ENCODE measurements at places on chromosomes 16 and 17.

- DNase-seq: no peak
These were observed 7.7 kb downstream of the SALL1 start for GRCh38 chr16:51143196-51143977.

GRCh38 chr16:77873066-77873465 lies 84.7 kb downstream of the VAT1L start:
- DNase-seq: no peak

DNA sequence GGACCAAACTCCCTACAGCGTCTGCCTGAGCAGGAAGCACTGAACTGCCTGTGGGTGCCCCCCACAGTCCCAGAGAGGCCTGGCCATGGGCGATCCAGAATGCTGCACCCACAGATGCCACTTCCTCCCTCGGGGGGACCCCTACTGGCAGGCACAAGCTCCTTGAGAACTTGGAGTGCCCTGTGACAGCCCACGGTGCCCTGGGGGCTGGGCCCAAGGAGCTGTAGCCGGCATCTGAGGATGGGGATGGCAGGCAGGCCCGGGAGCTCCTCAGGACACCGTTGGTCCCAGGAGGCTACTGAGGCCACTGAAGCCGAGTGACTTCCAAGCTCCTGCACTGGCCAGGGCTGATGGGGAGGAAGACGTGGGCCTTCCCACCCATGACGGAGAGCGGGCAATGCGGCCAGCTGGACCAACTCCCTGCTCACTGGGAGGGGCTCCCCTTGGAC lies 15.1 kb upstream of the RASD1 start:
- no peak for DNase-seq

DNA sequence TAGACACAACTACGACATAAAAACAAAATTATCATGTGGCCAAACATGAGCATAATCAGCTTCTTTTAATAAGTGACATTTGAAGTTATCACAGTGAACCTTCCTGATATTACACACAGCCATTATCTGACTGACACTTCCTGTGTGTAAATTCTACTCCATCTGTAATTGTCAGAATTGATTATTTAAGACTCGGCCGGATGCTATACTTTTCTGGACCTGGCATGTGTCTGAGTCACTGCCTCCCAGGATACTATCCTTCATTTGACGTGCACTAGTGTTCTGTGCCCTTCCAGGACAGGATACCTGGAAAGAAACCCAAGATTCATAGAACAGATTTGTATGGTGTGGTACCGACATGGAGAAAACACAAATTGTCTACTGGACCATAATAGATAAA lies 242.0 kb downstream of the HS3ST3A1 start:
- DNase-seq: no peak

- no peak for DNase-seq
These were observed 979 bp downstream of the ABHD15 start for GRCh38 chr17:29565643-29566472.

DNA sequence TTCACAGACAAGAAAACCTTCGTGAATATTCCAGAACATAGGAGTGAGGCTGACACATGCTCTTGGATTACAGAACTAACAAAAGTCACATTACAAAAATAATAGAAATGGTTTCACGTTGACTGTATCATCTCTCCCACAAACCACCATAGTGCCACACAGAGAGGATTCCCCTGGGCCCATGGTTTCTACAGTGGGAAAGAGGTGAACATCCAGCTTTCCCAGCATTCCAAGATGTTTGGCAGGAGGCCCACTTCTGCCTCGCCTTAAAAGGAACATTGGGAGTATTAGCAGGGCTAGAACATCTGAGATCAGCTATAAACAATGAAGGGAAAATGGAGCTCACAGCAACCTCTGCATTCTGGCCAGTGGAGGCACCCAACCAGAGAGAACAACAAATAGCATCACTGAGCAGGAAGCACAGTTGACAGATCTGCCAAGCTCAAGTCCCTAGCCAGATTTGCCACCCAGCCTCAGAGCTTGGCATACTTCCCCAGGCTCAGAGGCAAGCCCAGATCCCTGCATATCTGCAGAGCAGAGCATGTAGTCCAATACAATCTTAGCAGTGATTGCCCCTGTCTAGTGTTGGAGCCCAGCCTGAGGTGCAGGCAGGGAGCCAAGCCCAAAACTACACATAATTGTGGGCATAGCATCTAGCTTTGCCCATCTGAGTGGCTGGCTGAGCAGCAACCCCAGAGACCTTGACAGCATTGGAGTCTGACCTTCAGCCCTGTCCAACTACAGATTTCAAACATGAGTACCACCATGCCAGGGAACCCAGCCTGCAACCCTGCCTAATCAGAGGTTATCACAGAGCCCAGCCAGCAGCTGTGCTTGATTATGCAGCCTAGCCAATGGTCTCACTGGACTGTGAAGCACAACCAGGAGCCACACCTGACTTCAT lies 260.4 kb downstream of the CEP112 start:
- no peak for DNase-seq

DNA sequence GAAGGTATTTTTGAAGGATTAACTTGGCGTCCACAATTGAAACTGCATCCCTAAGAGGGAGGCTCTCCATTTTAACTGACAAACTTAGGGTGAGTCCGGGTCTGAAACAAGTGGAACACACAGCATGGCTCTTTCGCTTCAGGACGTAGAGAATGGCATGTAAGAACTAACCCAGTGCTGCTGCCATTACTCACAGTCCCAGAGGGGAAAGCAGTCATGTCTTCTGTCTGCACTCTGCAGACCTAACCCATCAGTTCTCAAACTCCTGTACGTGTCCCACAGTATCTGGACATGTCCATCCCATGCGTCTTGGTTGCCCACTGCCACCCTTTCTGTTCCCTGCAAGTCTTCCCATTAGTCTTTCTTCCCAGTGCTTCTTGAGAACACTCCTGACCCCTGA lies 563 bp downstream of the ST6GALNAC1 start:
- no peak for DNase-seq

- no peak for DNase-seq
These were observed 855 bp downstream of the SLC22A31 start for GRCh38 chr16:89199241-89200123.

- DNase-seq: no peak
These were observed 24.3 kb downstream of the PLA2G10 start for GRCh38 chr16:14669776-14670175.
